ENCODE measurements at places on chromosomes 3 and 15. TPM values are rescaled to one million over a fixed set of nuclear protein-coding genes. Genes with fewer than 3 reads are reported as not detected.

Gene RBP2
- not detected for total RNA-seq

- no peak overlapping the region for H3K4me3 ChIP-seq
- no peaks in the 10 kb centered on the region for H3K4me1 ChIP-seq
- H3K27me3 ChIP-seq = no peaks in the 10 kb centered on the region
- H3K27ac ChIP-seq = no peak overlapping the region
- no peak for DNase-seq
These were observed 51.8 kb upstream of the RFX7 start for GRCh38 chr15:56295433-56295832.

DNA sequence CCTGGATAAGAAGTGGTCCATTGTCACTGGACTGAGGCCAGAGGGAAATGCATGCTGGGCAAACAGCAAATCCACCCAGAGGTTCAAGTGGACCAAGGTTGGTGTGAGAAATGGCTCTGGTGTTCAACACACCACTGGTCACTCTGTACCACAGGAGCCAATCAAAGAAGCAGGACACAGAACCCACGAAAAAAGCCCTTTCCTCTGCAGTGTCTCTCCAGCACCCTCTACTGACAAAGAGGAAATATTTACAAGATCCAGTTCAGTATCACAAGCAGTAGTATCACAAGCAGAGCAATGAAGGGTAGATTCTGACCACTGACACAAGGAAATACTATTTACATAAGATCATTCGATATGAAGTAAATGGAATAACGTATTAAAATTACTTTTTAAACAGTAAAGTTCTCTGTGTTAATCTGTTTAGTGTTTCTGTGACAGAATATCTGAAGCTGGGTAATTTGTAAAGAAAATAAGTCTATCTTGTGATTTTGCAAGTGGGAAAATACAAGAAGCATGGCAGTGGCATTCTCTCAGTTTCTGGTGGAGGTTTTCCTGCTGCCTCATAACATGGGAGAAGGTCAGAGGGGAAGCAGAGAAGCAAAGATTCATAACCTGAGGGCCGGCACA is 390.7 kb downstream of the EFHB start:
- no peak overlapping the region for H3K4me3 ChIP-seq
- no peaks in the 10 kb centered on the region for H3K27me3 ChIP-seq
- H3K4me1 ChIP-seq = peaks cover 14% of the 10 kb centered on the region
- no peaks in the 10 kb centered on the region for H3K36me3 ChIP-seq

- no peak for DNase-seq
- no peak overlapping the region for H3K4me3 ChIP-seq
- no peaks in the 10 kb centered on the region for H3K4me1 ChIP-seq
- no peaks in the 10 kb centered on the region for H3K27me3 ChIP-seq
- peaks cover 17% of the 10 kb centered on the region for H3K36me3 ChIP-seq
These were observed 26.4 kb downstream of the HACD3 start for GRCh38 chr15:65556622-65557021.

DNA sequence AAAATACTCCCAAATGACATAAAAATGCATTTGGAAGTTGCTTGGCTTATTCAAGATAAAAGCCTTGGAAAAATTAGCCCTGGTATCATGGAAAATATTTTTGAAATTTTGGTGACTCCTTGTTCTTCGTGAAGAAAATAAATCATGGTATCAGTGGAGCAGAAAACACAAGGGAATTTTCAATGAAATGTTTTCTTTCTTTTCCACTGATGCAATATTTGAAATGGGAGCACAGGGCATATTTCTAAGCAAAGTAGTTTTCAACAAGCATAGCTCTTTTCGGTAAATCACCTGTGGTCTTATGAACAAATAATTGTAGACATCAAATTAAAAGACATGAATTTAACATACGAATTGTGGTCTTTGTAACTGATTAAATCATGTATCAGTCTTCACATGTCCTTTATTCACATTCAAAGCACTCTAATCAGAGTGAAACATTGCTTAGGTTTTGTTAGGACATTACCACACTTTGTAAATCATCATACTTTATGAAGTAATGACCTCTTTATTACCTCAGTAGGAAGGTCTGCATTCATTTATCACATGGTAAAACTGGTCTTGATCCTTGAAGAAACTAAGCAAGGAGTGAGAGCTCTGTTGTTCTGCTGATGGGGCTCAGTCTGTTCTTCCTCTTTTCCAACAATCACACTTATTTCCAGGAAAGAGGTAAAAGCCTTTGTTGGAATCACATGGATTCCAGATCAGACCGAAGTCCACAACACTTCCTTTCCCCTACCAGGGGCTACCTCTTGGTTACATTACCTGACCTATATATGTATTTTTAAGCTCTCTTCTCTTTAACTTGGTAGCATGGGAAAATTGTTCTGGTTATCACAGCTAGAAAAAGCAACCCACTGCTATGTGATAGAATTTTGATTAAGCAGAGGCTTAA is 413.5 kb upstream of the THBS1 start:
- no peak overlapping the region for H3K27ac ChIP-seq
- H3K4me3 ChIP-seq = no peak overlapping the region
- no peaks in the 10 kb centered on the region for H3K36me3 ChIP-seq
- H3K4me1 ChIP-seq = no peaks in the 10 kb centered on the region

All from thoracic aorta (tissue), 2 donors.